ENCODE measurements at places on chromosomes 3 and 15.
A peak's percentile ranks its signal among the peaks of the same experiment; 100 is the strongest.

- no peak overlapping the region for H3K27ac ChIP-seq
- peaks cover 2% of the 10 kb centered on the region for H3K4me1 ChIP-seq
- H3K27me3 ChIP-seq = no peaks in the 10 kb centered on the region
- DNase-seq = no peak
- H3K36me3 ChIP-seq = no peaks in the 10 kb centered on the region
- no peak overlapping the region for H3K4me3 ChIP-seq
Measured at GRCh38 chr3:197023998-197024651, 5.5 kb downstream of the MELTF start.

DNA sequence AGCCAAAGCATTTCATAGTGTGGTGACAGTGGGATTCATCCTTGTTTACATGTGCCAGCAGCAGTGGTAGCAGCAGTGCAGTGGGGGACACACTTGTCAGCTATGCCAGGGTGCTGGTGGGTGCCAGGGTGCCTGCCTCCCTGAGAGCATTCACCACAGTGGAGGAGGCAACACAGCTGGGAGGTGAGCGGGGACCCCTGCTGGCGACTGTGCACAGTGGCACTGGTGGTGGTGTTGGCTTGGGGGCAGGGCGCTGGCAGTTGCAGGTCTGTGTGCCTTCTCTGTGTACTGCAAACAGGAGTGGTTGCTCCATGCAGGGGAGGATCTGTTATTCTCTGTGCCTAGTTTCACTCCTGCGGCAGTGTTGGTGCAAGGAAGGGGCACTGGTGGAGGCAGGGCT, 41.2 kb downstream of the CEP63 start:
- H3K27ac ChIP-seq = no peak overlapping the region
- no peak overlapping the region for H3K4me3 ChIP-seq
- H3K36me3 ChIP-seq = no peaks in the 10 kb centered on the region
- DNase-seq = peak; percentile 42
- H3K27me3 ChIP-seq = no peaks in the 10 kb centered on the region

GRCh38 chr3:192244591-192244990, 482.8 kb downstream of the FGF12 start:
- no peak overlapping the region for H3K27ac ChIP-seq
- no peak for DNase-seq
- no peaks in the 10 kb centered on the region for H3K27me3 ChIP-seq
- H3K4me1 ChIP-seq = no peaks in the 10 kb centered on the region
- no peaks in the 10 kb centered on the region for H3K36me3 ChIP-seq
- no peak overlapping the region for H3K4me3 ChIP-seq

GRCh38 chr15:89199746-89200145, 21.6 kb downstream of the RLBP1 start:
- no peak for DNase-seq
- H3K27ac ChIP-seq = no peak overlapping the region
- H3K36me3 ChIP-seq = peaks cover 9% of the 10 kb centered on the region
- H3K4me1 ChIP-seq = no peaks in the 10 kb centered on the region
- H3K27me3 ChIP-seq = no peaks in the 10 kb centered on the region
- H3K4me3 ChIP-seq = no peak overlapping the region

DNA sequence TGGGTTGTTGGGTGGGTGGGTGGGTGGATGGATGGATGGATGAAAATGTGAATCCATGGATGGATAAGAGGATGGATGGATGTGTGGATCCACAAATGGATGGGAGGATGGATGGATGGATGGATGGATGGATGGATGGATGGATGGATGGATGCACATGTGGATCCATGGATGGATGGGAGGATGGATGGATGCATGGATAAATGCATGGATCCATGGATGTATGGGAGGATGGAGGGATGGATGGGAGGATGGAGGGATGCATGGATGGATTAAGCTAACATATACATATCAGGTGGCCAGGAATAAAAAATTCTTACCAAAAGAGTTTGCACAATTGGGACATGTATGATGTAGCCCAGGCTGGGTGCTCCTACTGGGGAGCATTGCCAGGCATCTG, 195.3 kb downstream of the FEZF2 start:
- no peaks in the 10 kb centered on the region for H3K27me3 ChIP-seq
- no peak overlapping the region for H3K4me3 ChIP-seq
- H3K27ac ChIP-seq = no peak overlapping the region
- DNase-seq = no peak
- no peaks in the 10 kb centered on the region for H3K4me1 ChIP-seq
- no peaks in the 10 kb centered on the region for H3K36me3 ChIP-seq

- H3K27me3 ChIP-seq = no peaks in the 10 kb centered on the region
- H3K4me1 ChIP-seq = no peaks in the 10 kb centered on the region
- no peak overlapping the region for H3K4me3 ChIP-seq
- no peaks in the 10 kb centered on the region for H3K36me3 ChIP-seq
- no peak for DNase-seq
Measured at GRCh38 chr3:160384639-160385318, 14.2 kb downstream of the IFT80 start.

GRCh38 chr15:48486228-48486627, 155.0 kb downstream of the DUT start:
- H3K4me3 ChIP-seq = no peak overlapping the region
- peaks cover 97% of the 10 kb centered on the region for H3K36me3 ChIP-seq
- H3K27ac ChIP-seq = no peak overlapping the region
- H3K4me1 ChIP-seq = peaks cover 17% of the 10 kb centered on the region

- peaks cover under 1% of the 10 kb centered on the region for H3K4me1 ChIP-seq
- DNase-seq = no peak
- no peak overlapping the region for H3K4me3 ChIP-seq
- H3K27me3 ChIP-seq = no peaks in the 10 kb centered on the region
- no peaks in the 10 kb centered on the region for H3K36me3 ChIP-seq
Measured at GRCh38 chr15:71098920-71099319, 16.4 kb upstream of the THSD4 start.

All from SJSA1 (cell line).